ENCODE measurements at places on chromosomes 7 and 10.

DNA sequence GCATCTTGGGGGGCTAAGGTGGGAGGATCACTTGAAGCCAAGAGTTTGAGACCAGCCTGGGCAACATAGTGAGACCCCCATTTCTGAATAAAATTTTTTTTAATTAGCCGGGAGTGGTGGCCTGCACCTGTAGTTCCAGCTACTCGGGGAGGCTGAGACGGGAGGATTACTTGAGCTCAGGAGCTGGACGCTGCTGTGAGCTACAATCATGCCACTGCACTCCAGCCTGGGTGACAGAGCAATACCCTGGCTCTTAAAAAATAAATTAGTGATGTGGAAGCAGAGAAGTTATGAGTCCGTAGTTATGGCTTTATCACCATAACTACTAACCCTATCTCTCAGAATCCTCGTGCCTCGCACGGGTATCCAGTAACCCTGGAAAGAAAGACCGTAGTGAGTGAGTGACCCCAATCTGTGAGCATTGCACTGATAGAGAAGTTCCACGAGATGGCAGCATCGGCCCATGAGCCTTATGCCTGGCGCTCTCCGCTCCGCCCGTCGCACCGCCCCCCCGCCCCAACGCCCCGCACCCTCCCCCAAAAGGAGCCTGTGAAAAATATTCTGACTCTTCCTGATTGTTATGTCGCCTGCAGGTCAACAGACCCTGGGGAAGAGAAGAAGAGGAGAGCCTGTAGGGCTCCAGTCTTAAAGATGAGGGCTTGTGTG is 4.9 kb upstream of the SLC29A3 start:
- peak; percentile 61 for DNase-seq

- DNase-seq, result no peak
Observed at GRCh38 chr7:17521437-17521836, 223.0 kb downstream of the AHR start.

GRCh38 chr10:112126901-112127300 is 56.7 kb downstream of the GPAM start:
- DNase-seq, result no peak

- DNase-seq, result no peak
Observed at GRCh38 chr7:27102581-27103442, at the start of gene HOXA2. TSS of gene HOXA2 (minus strand) at chr7:27102683. CDS start at chr7:27102500, 183 bp downstream.

DNA sequence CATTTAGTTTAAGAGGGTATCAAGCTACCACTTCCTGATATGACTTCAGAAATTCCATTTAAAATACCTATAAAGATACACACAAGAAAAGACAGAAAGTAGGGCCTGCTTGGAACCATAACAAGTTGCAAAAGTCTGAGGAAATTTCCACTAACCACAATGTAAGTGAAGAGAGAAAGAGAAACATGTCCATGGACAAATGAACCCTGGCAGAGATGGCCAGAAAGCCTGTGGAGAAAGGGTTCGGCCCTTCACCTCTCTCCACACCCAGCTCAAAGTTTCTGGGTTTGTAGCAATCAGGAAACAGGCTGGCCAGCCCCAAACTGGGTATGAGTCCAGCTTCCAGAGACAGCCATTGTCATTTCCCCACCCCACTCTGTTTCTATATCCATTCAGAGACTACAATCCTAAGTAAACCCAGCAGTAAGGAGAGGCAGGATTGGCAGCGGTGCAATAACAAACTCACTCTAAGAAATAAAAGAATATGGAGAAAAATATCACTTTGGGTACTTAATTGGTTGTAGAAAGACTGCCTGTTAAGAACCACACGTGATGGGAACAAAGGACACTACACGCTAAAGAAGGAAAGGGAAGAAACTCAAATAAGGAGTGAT is 71.1 kb downstream of the STK17A start:
- DNase-seq, result no peak

DNA sequence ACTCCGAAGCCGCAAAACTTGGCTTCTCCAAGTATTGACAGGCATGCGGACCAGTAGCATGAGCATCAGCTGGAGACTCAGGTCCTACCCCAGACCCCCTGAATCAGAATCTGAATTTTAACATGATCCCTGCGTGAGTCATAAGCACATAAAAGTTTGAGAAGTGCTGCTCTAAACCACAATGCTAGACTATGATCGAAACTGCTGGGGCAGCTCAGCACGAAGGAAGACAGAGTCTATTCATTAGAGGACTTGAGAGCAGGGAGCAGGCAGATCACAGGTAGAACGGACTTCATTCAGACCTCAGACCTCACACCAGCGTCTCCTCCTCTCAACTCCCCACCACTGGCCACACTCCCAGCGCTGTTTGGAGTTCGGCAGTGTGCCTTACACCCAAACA is 16.9 kb downstream of the CAMK2G start:
- DNase-seq, result no peak

- DNase-seq, result no peak
Observed at GRCh38 chr10:125112697-125113494, 47.5 kb downstream of the CTBP2 start.

DNA sequence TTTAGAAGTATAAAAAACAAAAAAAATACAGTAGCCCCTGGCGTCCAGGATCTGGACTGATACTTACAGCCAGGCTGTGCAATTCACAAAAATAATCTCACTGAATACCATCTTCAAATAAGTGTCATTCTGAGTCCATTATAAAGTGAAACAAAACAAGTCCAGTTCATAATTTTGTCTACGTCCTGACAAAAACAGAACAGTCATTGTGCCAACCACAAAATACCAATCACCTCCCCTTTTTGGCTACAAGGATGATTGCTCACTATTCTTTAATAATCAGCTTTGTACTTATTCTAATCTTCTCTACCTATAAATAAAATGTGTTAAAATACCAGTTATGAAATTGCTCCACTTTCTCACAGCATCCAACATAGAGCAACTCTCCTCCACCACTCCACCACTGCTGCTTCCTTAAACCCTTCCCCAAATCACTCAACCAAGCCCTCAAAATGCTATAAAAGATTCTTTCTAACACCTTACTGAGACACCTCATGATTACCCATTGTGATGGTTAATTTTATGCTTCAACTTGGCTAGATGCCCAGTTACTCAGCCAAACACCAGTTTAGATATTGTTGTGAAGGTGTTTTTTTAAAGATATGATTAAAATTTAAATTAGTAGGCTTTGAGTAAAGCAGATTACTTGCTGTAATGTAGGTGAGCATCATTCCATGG is 479.8 kb upstream of the SEMA3A start:
- no peak for DNase-seq

GRCh38 chr7:40356312-40356711 is 221.5 kb downstream of the SUGCT start:
- DNase-seq, result no peak

DNA sequence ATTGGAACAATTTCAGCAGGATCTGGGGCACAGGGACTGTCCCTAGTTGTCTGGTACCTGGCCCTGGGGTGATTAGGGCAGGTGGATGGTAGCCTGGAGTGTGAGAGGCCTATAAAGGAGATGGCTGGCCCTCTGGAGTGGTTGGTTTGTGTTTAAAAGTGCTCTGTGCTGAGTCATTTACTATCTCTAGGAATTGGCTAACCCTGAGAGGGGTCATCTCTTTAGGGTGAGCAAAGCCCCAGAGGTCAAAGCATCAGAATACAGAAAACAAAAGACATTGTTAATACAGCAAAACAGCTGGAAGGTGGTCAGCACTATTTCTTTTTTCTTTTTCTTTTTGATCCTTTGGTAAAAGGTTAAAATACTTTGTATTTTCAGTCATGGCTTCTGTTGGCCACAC is 43.4 kb upstream of the BMPER start:
- DNase-seq, result no peak

DNA sequence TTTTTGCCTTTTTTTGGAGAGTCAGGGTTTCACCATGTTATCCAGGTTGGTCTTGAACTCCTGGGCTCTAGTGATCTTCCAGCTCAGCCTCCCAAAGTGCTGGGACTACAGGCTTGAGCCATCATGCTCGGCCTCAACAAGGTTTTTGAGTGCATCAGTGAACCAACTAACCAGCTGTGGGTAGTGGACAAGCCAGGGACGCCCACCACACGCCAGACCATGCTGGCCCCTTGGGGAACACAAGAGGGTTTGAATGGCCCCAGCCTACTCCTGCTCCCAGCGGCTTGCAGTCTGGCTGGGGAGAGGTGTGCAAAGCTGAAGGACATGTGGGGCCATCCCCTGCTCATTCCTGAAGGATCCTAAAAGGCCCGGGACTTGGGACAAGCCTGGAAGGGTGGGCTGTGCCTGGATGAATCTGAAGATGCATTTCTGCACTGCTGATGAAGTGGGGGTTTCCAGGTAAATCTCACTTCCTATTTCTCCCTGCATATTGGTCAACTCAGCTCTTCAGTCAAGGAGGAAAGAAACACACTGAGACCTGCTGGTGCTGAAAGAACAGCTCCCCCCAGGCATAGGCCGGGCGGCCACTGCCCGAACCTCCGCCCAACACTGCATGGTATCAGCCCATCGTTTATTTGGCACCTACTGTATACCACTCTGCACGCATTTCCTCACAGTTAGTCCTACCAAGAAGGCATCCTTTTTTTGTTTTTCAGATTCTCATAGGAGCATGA is 6.9 kb downstream of the MMD2 start:
- DNase-seq, result no peak

GRCh38 chr10:75033399-75034130 is 77.9 kb upstream of the SAMD8 start:
- no peak for DNase-seq

DNA sequence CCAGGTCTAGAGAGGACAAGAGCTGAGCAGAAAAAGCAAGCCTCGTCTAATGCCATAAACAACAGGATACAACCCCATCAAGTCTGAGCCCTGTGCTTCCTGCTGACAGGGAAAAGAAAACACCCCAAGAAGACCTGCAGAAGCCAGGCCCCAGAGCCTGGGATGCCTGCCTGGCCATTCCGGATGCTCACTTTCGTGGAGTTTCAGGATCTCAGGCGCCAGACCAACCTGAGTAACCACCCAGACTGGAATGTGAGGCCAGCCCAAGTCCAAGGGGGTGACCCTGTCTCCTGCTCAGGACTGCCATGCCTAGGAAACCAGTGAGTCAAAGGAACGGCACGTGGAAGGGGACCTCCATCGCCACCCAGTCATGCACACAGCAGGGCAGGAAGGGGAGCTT is 74.3 kb downstream of the PLXNA4 start:
- DNase-seq, result no peak

GRCh38 chr7:22549667-22550513 is 49.9 kb upstream of the STEAP1B start:
- DNase-seq, result peak; percentile 56

GRCh38 chr10:131895116-131895515 is 5.7 kb upstream of the PPP2R2D start:
- DNase-seq, result no peak

DNA sequence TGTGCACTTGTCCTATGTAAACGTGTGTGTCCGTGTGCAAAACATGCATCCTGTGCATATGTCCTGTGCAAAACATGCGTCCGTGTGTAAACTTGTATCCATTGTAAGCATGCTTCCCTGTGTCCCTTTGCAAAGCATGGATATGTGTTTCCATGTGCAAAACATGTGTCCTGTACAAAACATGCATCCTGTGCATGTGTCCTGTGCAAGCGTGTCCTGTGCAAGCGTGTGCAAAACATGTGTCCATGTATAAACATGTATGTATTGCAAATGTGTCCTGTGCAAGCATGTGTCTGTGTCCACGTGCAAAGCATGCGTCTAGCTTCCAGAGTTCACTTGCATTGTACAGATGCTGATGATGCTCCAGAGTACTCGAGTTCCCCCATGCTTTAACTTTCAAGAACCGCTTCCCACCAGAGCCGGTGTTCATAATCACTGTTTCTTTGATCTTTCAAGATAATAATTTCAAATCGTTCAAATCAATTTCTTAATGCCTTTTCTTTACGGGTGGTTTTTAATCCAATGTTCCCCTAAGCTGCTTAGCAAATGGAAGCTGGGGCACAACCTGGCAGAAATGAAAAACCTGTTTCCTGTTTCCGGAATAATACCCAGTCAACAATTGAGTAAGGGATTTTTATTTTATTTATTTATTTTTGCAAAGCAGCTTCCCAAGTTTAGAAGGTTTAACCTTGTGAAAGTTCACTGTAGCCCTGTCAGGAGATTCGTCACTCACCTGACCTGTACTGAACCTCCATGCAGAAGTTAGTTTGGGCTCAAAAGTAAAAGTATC is 641 bp upstream of the ASB13 start:
- DNase-seq, result no peak

DNA sequence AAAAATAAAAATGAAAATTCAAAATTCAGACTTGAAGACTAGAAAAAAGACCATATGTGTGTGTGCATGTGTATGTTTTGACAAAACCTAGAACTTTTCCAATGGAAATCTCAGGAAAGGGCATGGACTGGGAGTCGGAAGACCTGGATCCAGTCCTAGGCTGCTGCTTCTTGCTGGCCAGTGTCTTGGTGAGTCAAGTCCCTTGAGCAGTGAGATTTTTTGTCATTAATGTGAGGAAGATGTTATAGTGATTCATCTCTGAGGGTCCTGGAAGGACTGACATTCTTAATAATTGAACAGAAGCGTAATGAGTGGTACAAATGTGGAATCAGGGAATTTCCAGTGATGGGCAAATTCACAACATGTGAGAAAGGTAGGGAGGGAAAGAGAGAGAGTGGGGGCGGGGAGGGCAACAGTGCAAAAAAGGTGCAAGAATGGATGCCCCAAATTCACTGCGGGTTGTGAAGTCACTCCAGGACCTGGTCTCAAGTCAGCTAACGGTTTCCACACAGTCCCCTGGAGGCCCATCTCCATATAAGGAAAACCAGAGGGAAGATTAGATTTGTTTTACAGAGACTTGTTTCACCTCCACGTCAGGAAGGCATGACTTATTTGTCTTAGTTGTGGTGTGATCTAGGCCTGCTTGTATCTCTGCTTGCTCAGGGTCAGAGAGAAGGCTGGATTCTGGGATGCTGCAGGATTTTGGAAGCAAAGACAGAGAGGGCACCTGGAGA is 201.7 kb downstream of the BUB3 start:
- no peak for DNase-seq

- peak; percentile 47 for DNase-seq
Observed at GRCh38 chr7:80135309-80136104, 876 bp downstream of the GNAI1 start.

- DNase-seq, result no peak
Observed at GRCh38 chr7:133484086-133484485, 231.2 kb downstream of the EXOC4 start.

- no peak for DNase-seq
Observed at GRCh38 chr10:128751851-128752250, 625.6 kb upstream of the MKI67 start.

GRCh38 chr7:46713868-46714596 is 793.0 kb upstream of the IGFBP3 start:
- DNase-seq, result no peak

All from activated naive CD8-positive, alpha-beta T cell treated with anti-CD3 and anti-CD28 coated beads, Interleukin-2, amount 10 ng/mL, durations not matched to agents 7 days and 5 days (primary cell).